A549 treated with CORT108297 at 1 μM for 4 hours (cell line): ENCODE measurements at places on chromosomes 3 and 15. TPM values are rescaled to one million over a fixed set of nuclear protein-coding genes. Genes with fewer than 3 reads are reported as not detected.

GADL1 gene
- total RNA-seq, result not detected in 5 replicates

TM4SF18 gene
- 37.6 to 44.7 TPM (median 41.3 TPM) in 5 replicates for total RNA-seq

AMOTL2 gene
- total RNA-seq, result 37.2 to 46.2 TPM (median 44.0 TPM) in 5 replicates

AP2M1 gene
- total RNA-seq, result 307 to 325 TPM (median 321 TPM) in 5 replicates
